ENCODE measurements at places on chromosomes 12 and 14. TPM values are rescaled to one million over a fixed set of nuclear protein-coding genes. Genes with fewer than 3 reads are reported as not detected.

FGF23 gene
- not detected for total RNA-seq

EFS gene
- 3.6 TPM for total RNA-seq

ASB2 gene
- not detected for total RNA-seq

PTCSC3 gene
- total RNA-seq: not detected

HVCN1 gene
- total RNA-seq: 3.4 TPM

SLC10A1 gene
- total RNA-seq: not detected

HOXC13 gene
- total RNA-seq: not detected

CEBPE gene
- not detected for total RNA-seq

CLEC9A gene
- not detected for total RNA-seq

PRR4 gene
- total RNA-seq: not detected

PAH gene
- not detected for total RNA-seq

ADCY4 gene
- 1.8 TPM for total RNA-seq

DLGAP5 gene
- total RNA-seq: 7.8 TPM

GOLGA3 gene
- total RNA-seq: 74.0 TPM

IFT81 gene
- 3.9 TPM for total RNA-seq

FZD10 gene
- total RNA-seq: not detected

PARPBP gene
- 5.0 TPM for total RNA-seq

CIPC gene
- total RNA-seq: 9.4 TPM

TAS2R42 gene
- not detected for total RNA-seq

LRTM2 gene
- not detected for total RNA-seq

SCN8A gene
- total RNA-seq: 0.16 TPM

AHNAK2 gene
- 28.5 TPM for total RNA-seq

PUS7L gene
- 13.6 TPM for total RNA-seq

PMEL gene
- 9.9 TPM for total RNA-seq

MBD6 gene
- total RNA-seq: 15.0 TPM

EIF2S3B gene
- 0.49 TPM for total RNA-seq

PTPN6 gene
- under 0.01 TPM for total RNA-seq

DACT1 gene
- 4.5 TPM for total RNA-seq

SHMT2 gene
- total RNA-seq: 205 TPM

MED13L gene
- total RNA-seq: 38.9 TPM

FGF6 gene
- not detected for total RNA-seq

LBHD2 gene
- not detected for total RNA-seq

PLXNC1 gene
- 2.3 TPM for total RNA-seq

ORAI1 gene
- 9.2 TPM for total RNA-seq

ZDHHC22 gene
- total RNA-seq: not detected

SRRM4 gene
- total RNA-seq: not detected

TSPAN9 gene
- 27.1 TPM for total RNA-seq

FLVCR2 gene
- 3.8 TPM for total RNA-seq

SLC6A15 gene
- 1.6 TPM for total RNA-seq

ANKS1B gene
- total RNA-seq: 2.9 TPM

FAM222A gene
- 0.72 TPM for total RNA-seq

PRPH gene
- total RNA-seq: not detected

TIMELESS gene
- 4.4 TPM for total RNA-seq

OR2AP1 gene
- not detected for total RNA-seq

LRRC74A gene
- not detected for total RNA-seq

PPFIA2 gene
- total RNA-seq: 6.5 TPM

GALNT8 gene
- not detected for total RNA-seq

INSM2 gene
- not detected for total RNA-seq

CHD8 gene
- 40.3 TPM for total RNA-seq

C12orf75 gene
- 47.3 TPM for total RNA-seq

GPR132 gene
- not detected for total RNA-seq

TESPA1 gene
- total RNA-seq: not detected

TAS2R20 gene
- 0.32 TPM for total RNA-seq

RTN1 gene
- 0.18 TPM for total RNA-seq
